ENCODE measurements at places on chromosomes 1 and 21.

DNA sequence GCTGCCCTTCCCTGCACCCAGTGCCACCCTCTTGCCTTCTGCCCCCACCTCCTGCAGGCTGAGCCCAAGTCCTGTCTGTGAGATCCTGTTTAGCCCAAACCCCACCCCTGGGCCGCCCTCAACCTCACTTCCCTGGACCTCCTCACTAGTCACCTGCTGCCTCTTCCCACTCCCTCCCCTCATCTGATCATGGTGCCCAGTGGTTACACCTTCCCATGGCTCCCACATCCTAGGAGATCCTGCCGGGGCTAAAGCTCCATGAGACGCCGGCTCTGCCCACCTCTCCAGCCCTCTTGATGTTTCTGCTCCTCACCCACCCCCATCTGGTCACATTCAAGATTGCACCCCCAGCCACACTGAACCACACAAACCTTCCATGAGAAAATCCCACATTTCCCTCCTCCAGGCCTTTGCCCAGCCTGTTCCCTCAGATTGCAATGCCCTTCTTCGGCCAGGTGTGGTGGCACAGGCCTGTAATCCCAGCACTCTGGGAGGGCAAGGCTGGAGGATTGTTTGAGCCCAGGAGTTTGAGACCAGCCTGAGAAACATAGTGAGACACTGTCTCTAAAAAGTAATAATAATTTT, 17.0 kb downstream of the TTC39A start:
- DNase-seq: no peak

GRCh38 chr1:6257541-6258069, 3.3 kb downstream of the GPR153 start:
- DNase-seq: peak; percentile 48

DNA sequence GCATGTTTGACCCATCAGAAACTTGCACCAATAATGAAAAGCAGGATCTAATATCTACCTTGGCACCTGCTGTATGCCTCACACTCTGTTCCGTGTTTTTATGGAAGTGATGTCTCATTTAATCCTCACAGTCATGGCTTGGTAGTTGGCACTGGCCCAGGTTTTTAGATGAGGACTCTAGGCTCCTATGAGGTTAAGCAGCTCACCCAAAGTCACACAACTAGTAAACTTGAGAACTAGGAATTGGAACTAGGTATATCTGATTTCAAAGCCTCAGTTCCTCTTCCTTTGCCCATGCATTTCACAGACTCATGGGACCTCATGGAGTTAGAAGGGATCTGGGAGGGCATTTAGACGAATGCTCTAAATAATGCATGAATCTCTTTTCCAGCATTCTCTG, 21.3 kb upstream of the TARBP1 start:
- DNase-seq: peak; percentile 63

GRCh38 chr1:218837051-218837450, 336.6 kb upstream of the LYPLAL1 start:
- DNase-seq: no peak

GRCh38 chr1:20593756-20594155, 4.9 kb downstream of the CDA start:
- DNase-seq: no peak

DNA sequence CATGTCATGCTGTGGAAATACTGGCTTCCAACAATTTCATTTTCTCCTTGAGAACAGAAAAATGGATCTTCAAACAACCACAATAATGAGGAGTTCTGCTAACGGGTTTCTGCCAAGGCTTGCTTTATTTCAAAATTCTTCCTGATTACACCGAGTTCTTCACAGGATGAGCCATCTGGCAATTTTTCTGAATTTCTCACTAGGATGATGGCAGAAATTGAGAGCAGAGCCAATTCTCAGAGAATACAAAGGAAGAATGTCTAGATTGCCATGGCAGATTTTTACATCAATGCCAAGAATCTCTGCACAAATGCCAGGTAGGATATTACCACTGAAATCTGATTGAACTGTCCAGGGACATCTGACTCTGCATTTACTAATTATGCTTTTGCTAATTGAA, 619.0 kb upstream of the CHRM3 start:
- DNase-seq: no peak

DNA sequence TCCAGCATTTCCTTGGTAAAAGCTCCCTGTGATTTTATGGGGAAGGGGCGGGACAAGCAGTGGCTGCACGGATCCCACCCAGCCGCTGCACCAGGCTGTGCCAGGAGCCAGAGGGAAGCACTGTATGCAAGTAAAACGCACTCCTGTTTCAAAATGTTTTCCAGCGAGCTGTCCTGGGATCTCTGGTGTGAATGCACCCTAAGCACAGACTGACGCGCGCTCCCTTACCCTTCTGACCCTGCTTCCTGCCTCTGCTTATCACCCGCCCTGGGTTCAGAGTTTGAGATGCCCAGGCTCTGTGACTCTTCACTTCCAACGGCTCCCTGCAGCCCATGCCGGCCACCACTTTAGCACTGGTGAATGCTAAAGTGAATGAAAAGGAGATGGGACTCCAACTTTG, 131.2 kb downstream of the RHOU start:
- no peak for DNase-seq

DNA sequence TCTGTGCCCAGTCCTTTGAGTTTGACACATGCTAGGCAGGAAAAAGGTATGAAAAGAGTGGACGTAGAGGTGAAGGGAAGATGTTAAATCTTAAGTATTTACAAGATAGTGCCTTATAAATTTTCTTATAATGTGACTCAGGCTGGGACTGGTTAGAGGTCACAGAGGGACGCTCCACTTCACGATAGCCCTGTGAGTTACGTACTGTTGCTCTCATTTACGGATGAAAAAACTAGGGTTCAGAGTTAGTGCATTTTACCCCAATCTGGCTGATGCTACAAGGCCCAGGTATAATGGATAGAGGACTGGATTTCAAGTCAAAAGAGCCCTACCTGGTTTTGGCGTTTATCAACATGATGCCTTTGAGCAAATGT, 1.4 kb upstream of the TUT4 start:
- DNase-seq: no peak

DNA sequence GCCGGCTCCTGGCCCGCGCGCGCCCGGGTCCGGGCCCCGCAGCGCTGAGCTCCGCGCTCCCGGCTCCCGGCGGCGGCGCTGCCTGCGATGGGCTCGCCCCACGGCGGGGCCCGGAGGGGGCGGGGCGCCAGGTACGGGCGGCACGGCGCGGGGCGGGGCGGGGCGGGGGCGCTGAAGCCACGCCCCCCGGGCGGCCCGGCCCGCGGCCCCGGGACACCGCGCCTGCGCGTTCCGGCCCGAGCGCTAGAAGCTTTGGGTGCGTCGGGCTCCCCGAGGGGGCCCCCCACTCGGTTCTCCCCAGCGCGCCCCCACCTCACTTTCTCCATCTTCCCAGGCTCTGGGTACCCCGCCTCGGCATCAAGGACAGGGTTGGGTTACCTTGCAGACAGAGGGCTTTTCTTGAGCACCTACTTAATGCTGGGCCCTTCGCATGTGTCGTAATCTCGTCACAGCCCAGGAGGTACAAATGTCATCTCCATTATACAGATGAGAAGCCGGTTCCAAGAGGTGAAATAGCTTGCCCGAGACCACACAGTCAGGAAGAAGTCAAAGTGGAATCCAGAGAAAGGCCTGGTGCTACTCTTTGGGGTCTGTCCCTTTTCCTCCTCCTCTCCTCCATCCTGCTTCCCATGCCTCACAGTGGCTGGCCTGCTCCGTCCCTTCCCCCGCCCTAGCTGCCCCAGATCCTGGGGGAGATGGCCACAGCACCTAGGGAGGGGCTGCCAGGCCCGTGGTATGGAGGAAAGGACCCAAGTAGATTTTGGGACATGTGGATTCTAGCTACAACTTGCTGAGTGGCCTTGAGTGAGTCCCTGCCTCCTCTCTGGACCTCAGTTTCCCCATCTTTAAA, 46.5 kb downstream of the RAP1GAP start:
- DNase-seq: no peak

DNA sequence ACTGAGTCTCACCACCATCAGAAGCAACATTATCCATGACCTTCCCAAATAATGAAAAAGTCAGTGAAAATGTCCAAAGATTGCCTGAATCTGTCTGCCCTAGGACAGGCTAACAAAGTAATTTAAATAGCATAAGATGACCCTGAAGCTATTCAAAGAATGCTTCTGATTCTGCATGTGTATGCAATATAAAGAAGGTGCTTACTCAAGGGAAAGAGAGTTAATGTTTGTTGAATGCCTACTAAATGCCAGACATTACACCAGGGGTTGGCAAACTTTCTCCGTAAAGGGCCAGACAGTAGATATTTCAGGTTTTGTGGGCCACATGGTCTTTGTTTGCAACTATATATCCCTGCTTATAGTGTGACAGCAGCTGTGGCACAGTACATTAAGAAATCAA, 221.9 kb upstream of the DMRTA2 start:
- no peak for DNase-seq

DNA sequence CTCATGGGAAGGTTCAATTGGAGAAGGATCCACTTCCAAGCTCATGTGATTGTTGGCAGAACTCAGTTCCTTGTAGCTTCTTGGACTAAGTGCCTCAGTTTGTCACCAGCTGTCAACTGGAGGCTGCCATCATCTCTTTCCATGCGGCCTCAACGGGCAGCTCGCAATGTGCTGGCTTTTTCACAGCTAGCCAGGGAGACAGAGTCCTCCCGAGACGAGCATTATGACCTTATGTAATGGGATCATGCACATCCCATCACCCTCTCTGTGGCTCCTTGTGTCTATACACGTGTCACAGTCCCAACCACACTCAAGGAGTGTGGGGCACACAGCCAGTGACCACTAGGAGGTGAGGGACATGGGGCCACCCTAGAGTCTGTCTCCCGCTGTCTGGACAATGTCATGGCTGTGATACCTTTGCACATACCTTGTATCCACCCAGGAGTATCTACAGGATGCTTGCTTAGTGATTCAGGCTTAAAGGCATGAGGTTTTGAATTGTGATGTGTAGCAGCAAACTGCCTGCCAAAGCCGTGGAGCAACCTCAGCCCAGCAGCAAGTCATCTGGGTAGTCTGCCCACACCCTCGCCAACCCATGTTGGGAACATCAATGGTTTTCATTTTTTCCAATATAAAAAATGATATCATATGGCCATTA, 3.9 kb upstream of the KRTAP10-6 start:
- DNase-seq: no peak

DNA sequence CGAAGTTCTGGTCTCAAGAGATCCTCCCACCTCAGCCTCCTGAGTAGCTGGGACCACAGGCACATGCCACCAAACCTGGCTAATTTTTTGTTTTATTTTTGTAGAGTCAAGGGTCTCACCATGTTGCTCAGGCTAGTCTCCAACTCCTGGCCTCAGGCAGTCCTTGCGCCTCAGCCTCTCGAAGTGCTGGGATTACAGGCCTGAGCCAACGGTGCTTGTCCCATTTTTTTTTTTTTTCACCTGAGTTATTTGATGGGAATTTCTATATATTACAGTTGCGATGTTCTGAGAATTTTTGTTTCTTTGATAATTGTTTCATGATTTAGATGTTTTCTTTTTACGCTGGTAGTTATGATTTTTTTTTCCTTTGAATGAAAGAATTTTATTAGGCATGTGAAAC, 2.5 kb downstream of the RABGAP1L start:
- DNase-seq: no peak

DNA sequence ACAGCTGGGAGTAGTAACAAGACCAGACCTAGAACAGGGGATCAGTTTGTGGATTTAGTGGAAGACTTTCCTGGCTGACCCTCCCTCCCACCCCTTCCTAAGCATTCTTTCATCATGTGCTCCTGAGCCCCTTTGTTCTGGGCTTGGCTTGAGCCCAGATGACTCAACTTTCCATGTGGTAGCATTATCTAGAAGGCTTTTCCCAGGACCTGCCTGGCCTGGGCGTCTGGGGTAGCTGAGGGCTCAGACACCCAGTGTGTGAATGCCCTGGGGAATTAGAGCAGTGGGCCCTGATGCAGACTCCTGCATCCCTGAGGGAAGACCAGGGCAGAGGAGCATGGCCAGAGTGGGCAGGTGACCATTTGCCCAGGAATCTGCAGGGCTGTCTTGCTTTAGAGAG, 44.1 kb upstream of the TSPAN2 start:
- DNase-seq: no peak

GRCh38 chr1:222975472-222976122, 160.8 kb downstream of the DISP1 start:
- DNase-seq: no peak

DNA sequence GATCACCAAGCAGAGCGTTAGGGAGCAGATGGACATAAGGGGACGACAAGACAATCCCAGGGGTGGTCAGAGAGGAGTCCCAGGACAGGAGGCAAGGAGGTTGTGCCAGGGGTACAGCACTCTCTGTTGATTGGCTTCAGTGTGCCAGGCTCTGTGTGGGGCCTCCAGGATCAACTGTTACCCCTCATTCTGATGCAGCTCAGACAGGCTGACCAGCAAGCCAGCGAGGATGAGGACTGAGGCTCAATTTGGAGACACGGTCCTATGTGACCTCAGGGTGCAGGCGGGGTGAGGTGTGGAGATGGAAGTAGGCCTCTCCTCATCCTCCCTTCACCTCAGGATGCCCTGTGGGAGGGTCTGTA, 4.0 kb downstream of the HYI start:
- DNase-seq: no peak

DNA sequence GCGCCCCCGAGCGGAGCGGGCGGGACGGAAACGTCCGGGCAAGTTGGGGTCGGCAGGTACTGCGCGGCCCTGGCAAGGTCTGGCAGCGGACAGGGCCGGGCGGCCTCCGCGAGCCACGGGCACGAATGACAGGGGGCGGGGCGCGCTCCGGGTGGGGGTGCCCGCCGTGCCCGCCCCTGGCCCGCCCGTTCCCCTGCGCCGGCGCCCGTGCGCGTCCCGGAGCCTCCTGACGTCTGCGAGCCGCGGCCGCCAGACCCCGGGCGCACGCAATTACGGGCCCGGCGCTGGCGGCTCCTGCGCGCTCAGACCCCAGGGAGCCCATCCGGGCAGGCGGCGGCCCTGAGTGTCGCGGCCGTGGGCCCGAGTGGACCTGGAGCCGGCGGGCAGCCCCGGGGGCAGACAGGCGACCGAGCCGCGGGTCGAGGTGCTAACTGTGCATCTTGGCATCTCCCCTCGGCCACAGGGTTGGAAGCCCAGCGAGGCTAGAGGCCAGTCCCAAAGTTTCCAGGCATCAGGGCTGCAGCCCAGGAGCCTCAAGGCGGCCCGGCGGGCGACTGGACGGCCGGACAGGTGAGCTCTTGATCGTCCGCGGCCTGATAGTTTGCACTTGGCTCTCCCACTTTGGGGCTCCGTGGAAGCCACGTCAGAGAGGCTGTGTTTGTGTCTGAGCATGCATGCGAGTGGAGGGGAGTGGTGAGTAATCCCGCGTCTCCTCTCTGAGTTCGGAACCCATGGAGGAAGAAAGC, 918 bp downstream of the MIB2 start:
- DNase-seq: peak; percentile 51

GRCh38 chr1:165481820-165482532, 37.0 kb upstream of the RXRG start:
- peak; percentile 81 for DNase-seq
